Stimulated activated memory B cell treated with anti-CD40 and anti-IgM and Interleukin-4, amounts not matched to agents 10 μg/mL and 1 μg/mL and 100 μg/mL, for 72 hours (primary cell): ENCODE measurements at places on chromosomes 1 and 21.
A peak's percentile ranks its signal among the peaks of the same experiment; 100 is the strongest.

GRCh38 chr1:233777566-233777965 lies 126.9 kb upstream of the SLC35F3 start:
- no peak for ATAC-seq

- peak; percentile 78 for ATAC-seq
These were observed 26.1 kb downstream of the MAN1C1 start for GRCh38 chr1:25642574-25643108.

GRCh38 chr1:147099192-147099591 lies 73.1 kb downstream of the PRKAB2 start:
- no peak for ATAC-seq

- ATAC-seq, result no peak
These were observed 380.2 kb downstream of the RWDD3 start for GRCh38 chr1:95614197-95614596.

DNA sequence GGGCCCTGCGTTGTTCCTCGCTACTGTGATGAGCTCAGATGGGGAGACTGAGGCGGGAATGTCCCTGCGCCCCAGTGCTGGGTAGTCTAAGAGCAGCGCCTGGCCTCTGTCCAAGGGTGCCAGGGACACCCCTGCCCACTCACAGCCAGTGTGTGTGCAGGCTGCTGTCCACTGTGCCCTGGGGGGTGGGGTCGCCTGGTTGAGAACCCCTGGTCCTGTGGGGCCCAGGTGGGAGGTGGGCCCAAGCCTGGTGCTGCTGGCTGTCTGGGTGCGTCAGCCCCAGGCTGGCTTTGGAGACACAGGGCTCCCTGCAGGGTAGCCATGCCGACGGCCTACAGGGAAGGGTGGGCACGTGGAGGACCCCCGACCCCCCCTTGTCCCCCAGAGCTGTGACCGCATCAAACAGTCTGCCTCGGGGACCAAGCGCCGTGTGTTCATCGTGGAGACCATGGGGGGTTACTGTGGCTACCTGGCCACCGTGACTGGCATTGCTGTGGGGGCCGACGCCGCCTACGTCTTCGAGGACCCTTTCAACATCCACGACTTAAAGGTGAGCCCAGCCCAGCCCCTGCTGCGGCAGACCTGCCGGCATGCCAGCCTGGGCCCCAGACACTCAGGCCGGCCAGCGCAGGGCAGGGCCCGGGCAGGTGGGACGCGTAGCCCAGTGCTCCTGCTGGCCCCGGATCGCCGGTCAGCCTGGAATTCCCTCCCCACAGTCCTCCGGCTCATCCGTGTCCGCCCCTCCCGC lies 14.9 kb downstream of the CFAP410 start:
- ATAC-seq, result no peak
